SK-N-DZ (cell line): ENCODE measurements at places on chromosomes 12 and 14.
A peak's percentile ranks its signal among the peaks of the same experiment; 100 is the strongest.

DNA sequence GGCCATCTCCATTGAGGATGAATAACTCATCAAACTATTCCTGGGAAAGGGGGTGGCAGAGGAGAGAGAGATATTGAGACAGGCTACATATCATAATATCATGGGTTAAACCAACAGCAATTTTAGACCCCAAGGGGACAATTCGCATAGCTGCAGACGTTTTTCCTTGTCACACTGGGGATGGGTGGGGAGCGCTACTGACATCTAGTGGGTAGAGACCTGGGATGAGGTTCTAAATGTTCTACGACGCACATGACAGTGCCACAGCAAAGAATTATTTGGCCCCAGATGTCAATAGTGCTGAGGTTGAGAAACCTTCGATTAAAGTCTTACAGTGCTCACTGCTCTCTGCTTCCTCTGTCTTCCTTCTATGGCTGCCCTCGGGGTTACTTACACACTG lies 425.6 kb downstream of the NRXN3 start:
- peak; percentile 3 for DNase-seq

GRCh38 chr14:101027291-101027690 lies 123.8 kb upstream of the RTL1 start:
- no peak for DNase-seq

DNA sequence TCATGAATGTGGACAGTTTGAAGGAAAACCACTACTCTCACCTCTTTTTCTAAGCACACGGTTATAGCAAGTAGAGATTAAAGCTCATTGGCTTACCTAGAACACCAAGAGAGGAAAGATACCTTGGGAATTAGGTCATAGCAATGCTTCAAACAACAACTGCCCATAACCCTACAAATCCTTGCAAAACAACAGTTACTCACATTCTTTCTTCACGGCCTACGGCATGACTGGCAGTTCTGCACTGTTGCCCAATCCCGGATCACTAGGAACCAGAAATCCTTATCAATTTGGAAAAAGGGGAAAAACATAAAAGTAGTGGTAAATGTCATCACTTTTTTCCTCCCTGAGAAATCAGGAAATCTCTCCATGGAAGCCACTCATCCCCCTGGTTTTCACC lies 9.6 kb upstream of the ISM2 start:
- DNase-seq: no peak

DNA sequence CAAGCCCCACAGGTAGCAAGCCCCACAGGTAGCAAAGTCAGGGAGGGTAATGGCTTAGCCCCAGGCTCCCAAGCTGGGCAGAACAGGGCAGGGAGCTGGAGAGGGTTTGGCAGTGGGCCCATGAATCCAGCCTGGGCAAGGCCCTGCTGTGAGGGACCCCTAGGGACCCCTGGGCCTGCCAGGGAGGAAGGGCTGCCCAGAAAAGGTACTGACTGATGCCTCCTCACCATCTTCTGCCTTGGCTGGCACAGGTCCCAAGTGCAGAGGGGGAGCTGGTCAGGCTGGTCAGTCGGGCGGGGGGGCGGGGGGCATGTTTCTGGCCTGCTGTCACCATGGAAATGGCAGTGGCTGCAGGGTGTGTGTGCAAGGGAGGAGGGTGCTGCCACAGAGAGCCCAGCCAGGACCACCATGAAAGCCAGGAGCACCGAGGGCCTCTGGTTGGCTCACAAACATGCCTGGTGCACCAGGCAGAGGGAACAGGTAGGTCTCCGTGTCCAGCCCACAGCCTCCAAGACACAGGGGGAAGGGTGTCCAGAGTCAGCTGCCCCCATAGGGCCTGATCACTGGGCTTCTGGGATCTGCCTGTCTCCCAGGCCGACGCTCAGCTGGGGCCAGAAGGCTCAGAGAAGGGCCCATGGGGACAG lies 1.5 kb upstream of the CRIP2 start:
- DNase-seq: no peak

DNA sequence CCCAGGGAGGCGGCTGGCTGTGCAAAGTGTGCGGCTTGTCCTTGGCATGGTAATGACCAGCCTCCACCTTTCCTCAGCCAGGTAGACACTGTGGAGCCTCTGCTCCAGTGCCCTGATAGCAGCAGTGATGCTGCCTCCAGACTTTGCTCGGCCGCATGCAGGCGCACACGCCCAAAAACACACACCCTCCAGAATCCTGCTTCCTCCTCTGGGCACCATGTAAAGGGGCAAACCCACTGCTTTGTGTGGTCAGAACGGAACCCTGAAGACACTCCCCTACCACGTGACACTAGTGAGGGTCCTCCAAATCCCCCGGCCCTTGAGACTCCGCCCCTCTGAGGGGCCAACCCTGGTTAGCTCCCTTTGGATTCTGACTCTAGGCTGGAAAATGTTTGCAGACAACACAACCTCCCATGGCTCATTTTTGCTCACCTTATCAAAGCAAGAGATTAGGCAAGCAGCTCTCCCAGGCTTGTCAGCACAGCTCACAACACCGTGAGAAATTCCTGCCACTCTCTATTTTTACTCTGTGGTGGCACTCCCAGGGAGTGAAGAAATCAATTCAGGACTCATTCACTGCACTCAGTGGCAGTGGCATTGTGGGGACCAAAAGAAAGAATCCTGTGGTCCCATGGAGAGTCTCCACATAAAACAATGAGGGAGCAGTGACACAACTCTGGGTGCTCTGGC lies 4.5 kb downstream of the KRT77 start:
- no peak for DNase-seq

DNA sequence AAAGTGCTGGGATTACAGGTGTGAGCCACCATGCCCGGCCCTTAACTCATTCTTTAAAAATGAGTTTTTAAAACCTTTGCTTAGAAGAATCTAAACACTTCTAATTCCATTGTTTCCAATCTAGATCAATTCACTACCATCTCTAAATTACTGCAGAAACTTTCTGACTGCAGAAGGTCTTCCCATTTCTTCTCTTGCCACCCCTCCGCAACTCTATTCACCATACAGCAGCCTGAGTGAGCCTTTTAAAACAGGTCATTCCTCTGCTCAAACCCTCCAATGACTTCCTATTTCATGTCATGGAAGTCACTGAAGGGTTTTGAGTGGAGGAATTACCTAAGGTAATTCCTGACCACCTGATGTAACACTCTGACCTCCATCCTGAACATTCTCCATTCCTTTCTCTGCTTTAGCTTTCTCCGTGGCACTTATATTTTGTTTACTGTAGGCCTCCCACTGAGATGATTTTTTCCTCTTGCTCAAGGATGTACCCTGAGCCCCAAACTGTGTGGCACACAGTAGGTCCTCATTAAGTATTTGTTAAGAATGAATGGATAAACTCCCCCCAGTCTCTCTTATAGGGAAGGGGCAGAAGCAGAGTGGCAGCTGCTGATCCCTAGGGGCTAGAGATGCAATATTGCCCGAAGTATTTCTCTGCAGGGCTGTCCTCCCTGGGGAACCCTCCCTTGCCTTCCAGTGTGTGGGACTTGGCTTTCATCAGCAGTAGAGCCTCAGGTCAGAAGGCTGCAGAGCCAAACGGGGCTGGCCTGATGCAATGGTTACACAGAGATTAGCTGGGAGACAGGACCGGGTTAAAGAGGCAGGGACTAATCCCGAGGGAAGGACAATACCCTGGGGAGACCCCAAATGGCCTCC lies 1.2 kb downstream of the DDIT3 start:
- no peak for DNase-seq

DNA sequence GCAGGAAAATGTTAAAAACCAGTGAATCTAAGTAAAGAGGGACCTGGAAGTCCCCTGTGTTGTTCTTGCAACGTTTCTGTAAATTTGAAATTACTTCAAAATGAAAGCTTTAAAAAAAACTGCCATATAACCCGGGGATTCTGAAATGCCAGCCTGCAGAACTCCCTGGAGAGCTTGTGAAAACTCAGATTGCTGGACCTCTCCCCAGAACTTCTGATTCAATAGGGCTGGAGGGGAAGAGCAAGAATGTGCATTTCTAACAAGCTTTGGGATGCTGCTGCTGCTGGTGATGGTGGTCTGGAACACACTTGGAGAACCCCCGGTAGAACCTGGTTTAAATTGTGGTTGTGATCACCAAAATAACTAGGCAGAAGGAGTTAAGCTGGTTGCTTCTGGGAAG lies 300.0 kb upstream of the NOS1 start:
- no peak for DNase-seq

DNA sequence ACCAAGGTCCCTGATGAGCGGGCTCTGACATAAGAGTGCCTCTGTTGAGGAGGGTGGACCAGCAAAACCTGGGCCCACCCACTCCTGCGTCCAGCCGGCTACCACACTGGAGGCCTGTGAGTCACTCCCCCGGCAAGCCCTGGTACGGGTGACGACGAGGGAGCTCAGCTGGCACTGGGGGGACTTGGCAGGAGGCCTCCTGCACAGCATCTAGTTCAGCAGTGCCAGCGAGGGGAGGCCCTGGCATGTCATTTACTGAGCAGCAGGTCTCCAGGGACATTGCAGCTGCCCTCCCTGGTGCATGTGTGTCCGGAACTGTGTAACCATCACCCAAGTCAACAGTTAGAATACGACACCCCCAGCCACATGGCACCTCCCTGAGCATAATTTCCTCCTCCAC lies 24.4 kb downstream of the CD9 start:
- no peak for DNase-seq

- DNase-seq: no peak
These were observed 8.8 kb downstream of the TAMALIN start for GRCh38 chr12:52015532-52016041.

DNA sequence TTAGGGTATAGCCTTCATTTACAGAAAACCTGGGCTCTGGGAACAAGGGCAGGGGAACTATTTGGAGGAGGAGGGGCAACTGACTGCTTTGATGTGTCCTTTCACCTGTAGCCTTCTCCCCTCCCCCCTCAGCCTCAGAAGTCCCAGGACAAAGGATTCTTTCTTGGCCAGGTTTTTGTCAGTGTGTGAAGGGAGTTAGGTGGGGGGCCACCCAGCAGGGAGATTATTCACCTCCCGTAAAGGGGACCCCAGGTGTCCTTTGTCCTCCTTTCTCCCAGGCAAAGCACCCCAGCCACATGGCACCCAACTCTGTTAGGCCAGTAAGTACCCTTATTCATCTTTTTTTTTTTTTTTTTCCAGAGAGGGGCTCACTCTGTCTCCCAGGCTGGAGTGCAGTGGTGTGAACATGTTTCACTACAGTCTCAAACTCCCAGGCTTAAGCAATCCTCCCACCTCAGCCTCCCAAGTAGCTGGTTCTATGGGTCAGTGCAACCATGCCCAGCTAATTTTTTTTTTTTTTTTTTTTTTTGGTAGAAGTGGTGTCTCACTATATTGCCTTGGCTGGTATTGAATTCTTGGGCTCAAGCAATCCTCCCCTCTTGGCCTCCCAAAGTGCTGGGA lies 723 bp upstream of the NFE2 start:
- no peak for DNase-seq

DNA sequence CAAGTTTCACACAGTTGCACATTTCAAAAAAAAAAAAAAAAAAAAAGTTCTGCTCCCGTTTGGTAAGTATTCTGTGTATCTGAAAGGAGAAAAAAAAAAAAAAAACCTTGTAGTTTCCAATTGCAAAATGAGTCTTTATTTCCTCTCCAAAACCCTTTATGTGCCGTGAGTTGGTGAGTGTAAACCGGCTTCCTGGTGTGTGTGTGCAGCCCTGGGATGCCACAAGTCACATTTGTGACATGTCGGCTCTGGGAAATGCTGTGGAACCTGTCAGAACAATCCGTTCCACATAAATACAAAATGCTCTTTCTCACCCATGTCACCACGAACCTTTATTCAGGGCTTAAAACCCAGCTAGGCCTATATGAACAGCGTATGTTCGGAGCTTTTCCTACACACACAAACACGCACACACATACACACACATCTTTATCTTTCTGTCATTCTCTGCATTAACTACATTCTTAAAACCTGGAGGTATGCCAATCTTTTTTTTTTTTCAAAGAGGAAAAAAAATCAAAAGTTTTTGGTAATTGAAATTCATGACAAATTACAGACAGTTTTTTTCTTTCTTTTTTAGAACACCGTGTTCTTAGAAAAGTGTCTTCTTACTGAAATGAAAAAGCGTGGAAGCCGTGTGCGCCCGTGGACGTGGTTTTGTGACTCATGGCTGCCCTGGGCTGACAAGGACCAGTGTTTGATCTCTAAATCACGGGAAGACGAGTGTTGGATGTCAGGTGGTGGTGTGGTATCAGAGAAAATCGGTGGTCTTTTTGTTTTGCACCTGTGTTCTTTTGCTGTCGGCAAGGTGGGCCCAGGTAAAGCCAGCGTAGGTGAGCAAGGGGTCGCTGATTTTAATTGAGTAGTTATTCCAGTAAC lies 612.0 kb downstream of the VRK1 start:
- no peak for DNase-seq

DNA sequence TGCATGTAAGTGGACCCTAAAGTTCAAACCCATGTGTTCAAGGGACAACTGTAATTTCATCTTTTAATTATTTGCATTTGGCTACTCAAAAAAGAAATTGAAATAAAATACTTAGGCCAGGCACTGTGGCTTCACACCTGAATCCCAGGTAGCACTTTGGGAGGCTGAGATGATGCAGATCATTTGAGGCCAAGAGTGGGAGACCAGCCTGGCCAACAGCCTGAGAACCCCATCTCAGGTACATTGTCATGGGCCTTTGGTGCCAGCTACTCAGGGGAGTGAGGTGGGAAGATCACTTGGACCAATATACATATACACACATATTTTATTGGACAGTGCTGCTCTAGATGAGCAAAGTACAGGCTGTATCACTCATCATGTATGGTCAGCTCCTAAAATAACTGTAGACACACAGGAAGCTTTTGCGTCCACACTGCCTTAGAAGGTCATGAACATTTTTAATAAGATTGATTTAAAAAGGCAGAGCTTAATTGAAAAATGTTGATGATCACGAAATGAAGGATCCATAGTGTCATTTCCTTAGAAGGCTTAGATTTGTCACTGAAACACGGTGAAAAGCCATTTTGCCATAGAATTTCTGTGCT lies 2.5 kb upstream of the ZCCHC8 start:
- DNase-seq: no peak
